Pancreas (tissue), 10 donors: ENCODE measurements at places on chromosomes 7 and 10. TPM values are rescaled to one million over a fixed set of nuclear protein-coding genes. Genes with fewer than 3 reads are reported as not detected.

DNA sequence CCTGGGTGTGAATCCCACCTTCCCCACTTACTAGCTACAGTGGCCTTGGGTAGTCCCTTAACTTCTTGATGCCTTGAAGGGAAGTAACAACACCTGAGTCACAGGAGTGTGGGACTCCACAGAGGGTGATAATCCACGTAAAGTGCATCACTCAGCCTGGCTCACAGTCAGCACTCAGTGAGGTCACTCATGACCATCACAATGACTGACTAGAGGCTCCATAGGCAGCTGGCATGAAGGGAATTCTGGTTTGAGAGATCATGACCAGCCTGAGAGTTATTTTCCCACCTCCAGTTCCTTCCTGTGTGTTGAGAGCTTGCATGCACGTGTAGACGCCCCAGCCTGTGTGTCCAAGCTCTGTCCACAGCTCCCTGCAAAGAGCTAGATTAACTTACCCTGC, 34.8 kb downstream of the NEUROG3 start:
- H3K27ac ChIP-seq: no peak overlapping the region
- no peaks in the 10 kb centered on the region for H3K4me1 ChIP-seq
- no peaks in the 10 kb centered on the region for H3K27me3 ChIP-seq
- H3K36me3 ChIP-seq: no peaks in the 10 kb centered on the region
- no peak for DNase-seq

- DNase-seq: no peak
- no peak overlapping the region for H3K27ac ChIP-seq
- no peaks in the 10 kb centered on the region for H3K27me3 ChIP-seq
Observed at GRCh38 chr7:136386876-136387275, 409.7 kb upstream of the MTPN start.

DNA sequence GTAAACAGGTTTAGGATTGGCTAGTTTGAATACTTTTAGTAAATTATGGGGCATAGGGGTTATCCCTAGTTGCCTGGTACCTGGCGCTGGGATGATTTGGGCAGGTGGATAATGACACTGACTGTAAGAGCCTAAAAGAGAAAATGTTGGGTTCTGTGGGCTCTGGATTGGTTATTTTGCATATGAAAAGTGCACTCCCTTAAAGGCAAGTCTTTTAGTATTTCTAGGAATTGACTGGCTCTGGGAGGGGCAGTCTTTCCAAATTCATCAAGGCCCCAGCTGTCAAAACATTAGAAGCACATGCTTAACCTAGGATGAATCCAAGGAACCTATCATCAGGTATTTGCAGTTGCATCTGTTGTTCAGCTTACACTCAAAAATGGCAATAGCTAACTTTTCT, 454.6 kb upstream of the SORCS1 start:
- H3K36me3 ChIP-seq: no peaks in the 10 kb centered on the region
- no peak for DNase-seq
- H3K4me3 ChIP-seq: no peak overlapping the region

GRCh38 chr10:96321822-96322221, 17.6 kb downstream of the DNTT start:
- H3K4me1 ChIP-seq: no peaks in the 10 kb centered on the region
- H3K36me3 ChIP-seq: no peaks in the 10 kb centered on the region
- H3K4me3 ChIP-seq: no peak overlapping the region
- H3K27me3 ChIP-seq: no peaks in the 10 kb centered on the region
- H3K27ac ChIP-seq: no peak overlapping the region

DNA sequence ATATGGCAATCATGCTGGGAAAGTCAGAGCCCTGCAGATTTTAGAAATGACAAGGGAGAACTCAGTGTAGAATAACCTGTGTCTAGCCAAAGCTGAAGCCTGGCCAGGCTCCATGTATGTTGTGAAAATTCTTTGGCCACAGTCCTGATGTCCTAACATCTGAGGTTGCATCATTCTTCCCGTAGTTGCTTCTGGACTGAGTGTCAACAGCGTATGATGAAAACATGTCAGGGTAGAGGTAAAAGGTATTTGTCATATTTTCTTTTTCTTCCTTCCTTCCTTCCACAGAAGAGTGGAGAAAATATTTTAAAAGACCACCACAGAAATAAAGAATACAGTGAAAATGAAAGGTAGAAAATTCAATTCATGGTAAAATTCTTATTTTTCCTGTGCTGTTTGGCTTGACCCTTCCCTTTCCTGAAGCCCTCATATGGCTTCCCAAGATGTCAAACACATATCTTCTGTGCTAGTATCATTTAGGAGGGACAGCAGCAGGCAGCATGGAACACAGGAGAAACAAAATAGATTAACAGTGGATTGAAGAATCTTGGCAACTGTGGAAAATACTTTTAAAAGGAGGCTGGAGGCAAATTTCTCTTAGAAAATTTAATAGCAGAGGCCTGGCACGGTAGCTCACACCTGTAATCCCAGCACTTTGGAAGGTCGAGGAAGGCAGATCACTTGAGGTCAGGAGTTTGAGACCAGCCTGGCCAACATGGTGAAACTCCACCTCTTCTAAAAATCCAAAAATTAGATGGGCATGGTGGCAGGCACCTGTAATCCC, 18.9 kb upstream of the NRBF2 start:
- no peak overlapping the region for H3K27ac ChIP-seq
- H3K4me1 ChIP-seq: no peaks in the 10 kb centered on the region
- no peaks in the 10 kb centered on the region for H3K27me3 ChIP-seq
- no peak for DNase-seq
- H3K4me3 ChIP-seq: no peak overlapping the region

- H3K36me3 ChIP-seq: no peaks in the 10 kb centered on the region
- no peak overlapping the region for H3K27ac ChIP-seq
- DNase-seq: no peak
- H3K4me3 ChIP-seq: no peak overlapping the region
Observed at GRCh38 chr7:84949501-84949900, 237.4 kb downstream of the SEMA3D start.

DNA sequence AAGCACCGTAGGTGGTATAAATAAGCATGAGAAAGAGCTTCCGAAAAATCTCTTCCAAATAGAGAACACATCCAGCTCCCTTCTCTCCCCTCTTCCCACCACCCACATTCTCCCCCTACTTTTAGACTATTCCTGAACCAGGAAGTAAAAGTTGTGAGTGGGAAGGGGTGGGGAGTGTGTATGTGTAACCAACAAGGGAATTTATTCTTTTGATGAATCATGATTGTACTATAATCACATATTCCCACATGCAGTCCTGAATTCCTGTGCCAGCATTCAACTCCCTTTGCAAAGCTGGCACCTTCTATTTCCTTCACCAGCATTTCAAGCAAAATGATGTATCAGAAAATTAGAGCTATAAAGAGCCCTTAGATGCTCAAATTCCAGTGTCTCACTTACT, 230.6 kb upstream of the CHRM2 start:
- no peak overlapping the region for H3K4me3 ChIP-seq
- DNase-seq: no peak
- no peaks in the 10 kb centered on the region for H3K27me3 ChIP-seq
- H3K4me1 ChIP-seq: no peaks in the 10 kb centered on the region

GRCh38 chr7:155774947-155775346, 37.3 kb downstream of the SHH start:
- no peaks in the 10 kb centered on the region for H3K36me3 ChIP-seq
- no peak overlapping the region for H3K27ac ChIP-seq
- no peaks in the 10 kb centered on the region for H3K4me1 ChIP-seq
- no peak overlapping the region for H3K4me3 ChIP-seq
- no peak for DNase-seq

DNA sequence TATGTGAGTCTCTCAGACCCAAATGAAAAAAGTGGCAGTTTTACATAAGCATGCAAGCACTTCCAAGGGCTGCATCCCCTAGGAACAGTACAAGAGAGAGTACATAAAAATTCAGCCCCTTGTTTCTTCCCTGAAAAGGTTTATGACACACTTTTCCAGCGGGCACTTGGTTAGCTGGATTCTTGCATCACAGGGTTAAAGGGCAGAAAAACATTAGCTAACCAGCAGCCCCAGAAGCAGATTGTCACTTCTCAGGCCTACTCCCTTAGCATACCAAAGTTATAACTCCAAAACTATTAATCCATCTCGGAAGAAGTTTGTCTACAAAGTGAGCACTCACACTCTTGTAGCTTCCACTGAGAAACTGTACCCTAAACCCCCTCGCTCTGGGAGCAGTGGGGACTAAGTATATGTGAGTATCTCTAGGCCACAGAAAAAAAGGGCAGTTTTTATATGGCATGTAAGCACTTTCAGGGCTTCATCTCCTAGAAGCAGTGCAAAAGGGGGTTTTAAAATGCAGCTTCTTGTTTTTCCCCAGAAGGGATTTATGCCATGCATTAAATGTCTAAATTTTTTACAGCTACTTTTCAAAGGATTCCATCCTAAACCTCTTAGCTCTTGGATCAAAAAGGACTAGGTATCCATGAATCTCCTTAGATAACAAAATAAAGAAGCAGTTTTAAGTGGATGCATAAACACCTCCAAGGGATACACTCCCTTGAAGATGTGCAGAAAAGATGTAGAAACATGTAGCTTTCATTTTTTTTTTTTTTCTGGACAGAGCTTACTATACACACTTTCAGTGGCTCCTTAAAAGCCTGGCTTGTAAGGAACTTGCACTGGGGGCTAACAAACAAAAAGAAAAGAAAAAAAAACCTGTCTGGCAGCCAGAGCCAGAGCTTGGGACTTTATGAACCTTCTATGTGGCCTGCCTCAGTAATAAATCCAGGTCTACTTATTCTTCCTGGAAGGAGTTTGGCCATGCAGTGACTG, 956.7 kb downstream of the CCSER2 start:
- H3K4me1 ChIP-seq: no peaks in the 10 kb centered on the region
- H3K4me3 ChIP-seq: no peak overlapping the region
- DNase-seq: no peak
- H3K27me3 ChIP-seq: no peaks in the 10 kb centered on the region

DNA sequence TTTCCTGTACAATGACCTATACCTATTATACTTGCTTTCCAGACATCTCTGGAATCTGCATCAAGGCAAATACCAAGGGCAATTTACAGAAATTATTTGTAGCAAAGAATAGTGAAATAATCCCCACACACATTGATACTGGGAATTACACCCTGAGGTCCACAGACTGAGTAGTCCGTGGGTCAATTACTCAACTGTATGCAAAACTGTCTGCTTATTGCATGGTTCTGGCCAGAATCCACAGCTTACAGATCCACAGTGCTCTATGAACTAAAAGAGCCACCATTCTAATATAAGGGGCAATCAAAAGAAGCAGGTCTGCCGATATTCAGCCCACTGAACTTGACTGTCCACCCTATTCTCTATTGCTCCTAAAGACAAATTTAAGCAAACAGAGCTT, 5.7 kb downstream of the CHCHD3 start:
- H3K4me3 ChIP-seq: no peak overlapping the region
- H3K27me3 ChIP-seq: no peaks in the 10 kb centered on the region
- no peaks in the 10 kb centered on the region for H3K4me1 ChIP-seq

- H3K4me3 ChIP-seq: no peak overlapping the region
- DNase-seq: no peak
- H3K27me3 ChIP-seq: peaks cover 8% of the 10 kb centered on the region
- no peaks in the 10 kb centered on the region for H3K4me1 ChIP-seq
Observed at GRCh38 chr10:101562231-101562630, 25.8 kb downstream of the POLL start.

DNA sequence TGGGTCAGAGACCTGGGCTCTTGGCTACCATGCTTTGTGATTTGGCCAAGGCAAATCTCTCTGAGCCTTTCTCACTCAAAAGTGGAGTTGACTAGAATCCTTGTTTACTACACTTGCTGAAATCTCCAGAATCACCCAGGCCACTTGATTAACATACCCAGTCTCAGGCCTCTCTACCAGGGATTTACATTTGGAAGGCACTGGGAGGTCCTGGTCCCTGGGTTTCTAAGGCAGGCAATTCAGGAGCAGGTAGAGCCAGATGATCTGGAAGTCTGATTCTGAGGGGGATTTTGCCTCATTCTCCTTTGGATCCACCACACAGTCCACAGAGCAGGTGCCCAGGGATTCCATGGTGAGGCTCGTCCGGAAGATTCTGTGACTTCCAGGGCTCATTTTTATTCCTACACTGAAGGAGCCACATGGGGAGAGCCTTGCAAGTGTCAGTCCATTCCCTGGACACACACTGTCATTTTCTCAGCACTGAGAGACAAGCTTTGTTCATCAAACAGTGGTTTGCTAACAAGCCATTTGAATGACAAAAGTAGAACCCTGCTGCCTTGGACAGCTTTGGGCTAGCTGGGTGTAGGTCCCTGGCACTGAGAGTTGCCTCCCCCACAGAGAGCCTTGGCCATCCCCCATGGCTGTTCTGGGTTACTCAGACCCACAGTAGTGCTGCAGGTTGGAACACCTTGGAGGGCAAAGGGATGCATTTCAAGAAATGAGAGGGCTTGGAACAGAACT, 74.2 kb downstream of the NOC3L start:
- H3K4me3 ChIP-seq: no peak overlapping the region
- no peak for DNase-seq
- H3K36me3 ChIP-seq: no peaks in the 10 kb centered on the region
- no peak overlapping the region for H3K27ac ChIP-seq
- H3K27me3 ChIP-seq: no peaks in the 10 kb centered on the region

DNA sequence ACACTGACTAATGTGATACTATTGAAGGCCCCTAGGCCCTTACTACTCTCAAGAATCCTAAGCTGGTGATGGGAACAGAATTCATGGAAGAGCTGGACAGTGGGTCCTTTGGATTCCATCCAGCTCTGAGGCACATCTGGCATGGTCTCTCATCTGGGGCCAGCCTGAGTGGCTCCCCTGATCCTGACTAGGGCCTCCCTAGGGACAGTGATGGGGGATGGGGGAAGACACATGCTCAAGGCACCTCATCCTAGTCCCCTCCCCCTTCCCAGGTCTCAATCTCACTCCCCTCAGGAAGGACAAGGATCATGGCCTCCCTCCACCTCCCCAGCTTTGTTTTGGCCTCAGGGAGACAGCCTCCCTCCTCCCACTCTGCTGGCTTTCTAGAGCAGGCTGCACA, 1.8 kb downstream of the KCNIP2 start:
- no peaks in the 10 kb centered on the region for H3K36me3 ChIP-seq
- H3K4me1 ChIP-seq: no peaks in the 10 kb centered on the region
- H3K27ac ChIP-seq: no peak overlapping the region

DNA sequence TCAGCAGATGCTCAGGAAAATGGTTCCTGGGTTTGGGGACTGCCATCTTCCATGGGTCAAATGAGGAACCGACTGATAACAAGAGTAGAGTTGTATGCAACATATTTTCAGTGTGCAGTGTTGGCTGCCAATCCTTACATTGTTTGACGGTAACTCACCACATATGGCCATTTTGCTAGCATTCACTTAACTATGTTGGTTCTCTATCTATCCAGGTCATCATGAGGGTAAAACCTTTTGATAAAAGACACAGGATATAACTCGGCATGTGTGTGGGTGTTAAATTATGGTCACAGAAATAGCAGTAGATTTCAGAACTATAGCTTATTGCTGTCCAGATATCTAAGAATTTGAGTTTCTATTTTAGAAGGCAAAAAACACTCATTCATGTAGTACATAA, 140.7 kb upstream of the AOAH start:
- H3K27me3 ChIP-seq: no peaks in the 10 kb centered on the region
- no peaks in the 10 kb centered on the region for H3K4me1 ChIP-seq
- H3K4me3 ChIP-seq: no peak overlapping the region
- no peaks in the 10 kb centered on the region for H3K36me3 ChIP-seq
- no peak for DNase-seq
- H3K27ac ChIP-seq: no peak overlapping the region

- no peaks in the 10 kb centered on the region for H3K27me3 ChIP-seq
- H3K27ac ChIP-seq: no peak overlapping the region
- DNase-seq: no peak
- H3K4me1 ChIP-seq: no peaks in the 10 kb centered on the region
- H3K36me3 ChIP-seq: no peaks in the 10 kb centered on the region
- H3K4me3 ChIP-seq: no peak overlapping the region
Observed at GRCh38 chr7:111071556-111071955, 19.4 kb upstream of the LRRN3 start.

ZNF503 gene
- total RNA-seq: 41.2 TPM

CCDC172 gene
- not detected for total RNA-seq

IFRD1 gene
- total RNA-seq: 62.6 TPM

SYT15 gene
- total RNA-seq: 5.0 TPM

ARL4A gene
- 2.6 TPM for total RNA-seq

CNTNAP2 gene
- total RNA-seq: 1.1 TPM

BTBD16 gene
- total RNA-seq: 0.28 TPM
